Glomerular endothelial cell (primary cell): ENCODE measurements at places on chromosomes 5 and 9. TPM values are rescaled to one million over a fixed set of nuclear protein-coding genes. Genes with fewer than 3 reads are reported as not detected.

Gene IL17B
- not detected in 2 replicates for total RNA-seq

DNA sequence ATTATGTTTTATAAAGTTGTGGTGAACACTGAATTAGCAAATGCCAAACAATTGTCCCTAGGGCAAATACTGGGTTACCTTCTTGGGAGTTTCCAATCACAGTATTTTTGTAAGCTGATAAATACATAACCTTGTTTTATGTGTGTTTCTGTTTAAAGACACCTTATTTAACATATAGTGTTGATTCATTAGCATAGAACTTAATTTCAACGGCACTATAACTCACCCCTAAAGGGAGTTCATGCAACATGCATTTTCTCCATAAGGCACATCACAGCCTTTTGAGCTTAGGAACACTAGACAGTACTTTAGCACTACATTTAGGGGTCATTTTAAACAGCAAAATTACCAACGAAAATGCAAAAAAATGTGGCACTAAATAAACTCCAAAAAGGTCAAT is 74.2 kb upstream of the TYRP1 start:
- DNase-seq: no peak

- DNase-seq: no peak
Observed at GRCh38 chr5:132270335-132270665, 12.8 kb downstream of the PDLIM4 start.

Gene FREM1
- total RNA-seq: 0.06 TPM in 1 of 2 replicates, not detected in the other

GRCh38 chr5:4374866-4375265 is 765.3 kb upstream of the ADAMTS16 start:
- DNase-seq: no peak

Gene SCGB3A2
- total RNA-seq: not detected in 2 replicates

DNA sequence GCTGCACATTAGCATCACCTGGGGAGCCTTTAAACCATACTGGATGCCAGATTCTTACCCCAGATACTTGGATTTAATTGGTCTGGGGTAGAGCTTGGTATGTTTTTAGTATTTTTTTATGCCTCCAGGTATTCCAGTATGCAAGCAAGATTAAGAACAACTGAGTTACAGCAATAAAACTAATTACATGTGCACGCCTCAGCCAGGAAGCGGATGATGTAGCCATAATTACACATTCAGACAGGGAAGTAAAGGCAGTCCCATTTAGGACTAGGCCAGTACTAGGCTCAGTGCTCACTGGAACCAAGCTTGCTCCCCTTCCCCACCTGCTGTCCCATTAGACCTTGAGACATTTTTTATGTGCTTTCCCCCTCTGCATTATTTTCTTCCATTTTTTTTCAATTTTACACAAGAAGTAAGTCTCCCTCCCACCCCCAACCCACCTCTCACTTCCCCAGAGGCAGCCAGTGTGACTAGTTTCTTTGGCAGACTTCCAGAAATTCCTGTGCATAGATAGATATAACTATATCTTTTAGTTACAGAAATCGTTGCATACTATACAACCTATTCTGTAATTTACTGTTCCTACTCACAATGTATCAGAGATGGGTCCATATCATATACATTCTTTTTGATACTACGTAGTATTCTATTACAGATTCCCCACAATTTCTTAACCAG is 7.1 kb upstream of the GNAQ start:
- no peak for DNase-seq

DNA sequence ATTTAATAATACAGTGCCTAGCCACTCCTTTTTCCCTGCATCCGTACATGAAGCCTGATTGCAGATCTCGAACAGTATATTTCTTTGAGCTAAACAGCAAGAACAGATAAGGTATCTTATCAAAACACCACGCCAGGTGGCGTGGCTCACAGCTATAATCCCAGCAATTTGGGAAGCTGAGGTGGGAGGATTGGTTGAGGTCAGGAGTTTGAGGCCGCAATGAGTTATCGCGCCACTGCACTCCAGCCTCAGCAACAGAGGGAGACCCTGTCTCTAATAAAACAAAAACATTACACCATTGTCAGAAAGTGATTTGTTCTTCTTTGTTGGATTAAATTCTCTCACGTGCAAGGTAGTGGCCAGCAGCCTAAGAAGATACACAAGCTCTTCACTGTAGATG is 291.2 kb upstream of the DMRT1 start:
- no peak for DNase-seq

- DNase-seq: no peak
Observed at GRCh38 chr9:129311643-129312042, 133.6 kb upstream of the IER5L start.

Gene HCN1
- total RNA-seq: not detected in 2 replicates

- DNase-seq: no peak
Observed at GRCh38 chr9:72211047-72211446, 61.8 kb downstream of the GDA start.

Gene TAF11L5
- total RNA-seq: not detected in 2 replicates

- no peak for DNase-seq
Observed at GRCh38 chr5:134579284-134579771, 53.3 kb downstream of the SAR1B start.

DNA sequence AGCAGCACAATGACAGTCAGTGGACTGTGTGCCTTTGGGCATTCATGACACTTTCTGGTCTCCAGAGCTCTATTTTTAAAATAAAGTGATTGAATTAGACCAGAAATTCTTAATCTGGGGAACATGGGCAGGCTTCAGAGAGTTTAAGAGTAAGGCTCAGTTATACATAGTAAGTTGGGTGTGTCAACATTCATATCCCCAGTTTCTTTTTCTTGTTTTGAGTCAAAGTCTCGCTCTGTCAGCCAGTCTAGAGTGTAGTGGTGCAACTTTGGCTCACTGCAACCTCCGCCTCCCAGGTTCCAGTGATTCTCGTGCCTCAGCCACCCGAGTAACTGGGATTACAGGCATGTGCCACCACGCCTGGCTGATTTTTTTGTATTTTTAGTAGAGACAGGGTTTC is 13.7 kb upstream of the KIF4B start:
- no peak for DNase-seq

DNA sequence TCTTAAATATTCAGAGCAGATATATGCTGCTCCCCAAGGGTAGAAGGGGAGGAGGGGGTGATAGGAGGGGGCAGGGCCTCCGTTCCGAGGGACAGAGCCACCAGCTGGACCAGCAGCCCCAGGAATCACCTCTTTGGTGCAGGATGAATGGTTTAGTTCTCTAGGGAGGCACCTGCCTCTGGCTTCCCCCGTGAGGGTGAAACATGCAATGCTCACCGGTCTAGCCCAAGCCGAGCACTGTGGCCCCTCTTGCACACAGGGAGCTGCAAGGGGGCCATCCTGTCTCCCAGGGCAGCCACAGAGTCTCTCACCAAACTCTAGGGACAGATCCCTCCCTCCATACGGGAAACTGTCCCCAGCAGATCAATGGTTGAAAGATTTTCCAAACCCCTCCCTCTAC is 163.7 kb downstream of the DAB2IP start:
- no peak for DNase-seq

- no peak for DNase-seq
Observed at GRCh38 chr5:171664489-171664888, 121.1 kb upstream of the SMIM23 start.

- no peak for DNase-seq
Observed at GRCh38 chr9:120891884-120892747, 15.1 kb upstream of the PHF19 start.

DNA sequence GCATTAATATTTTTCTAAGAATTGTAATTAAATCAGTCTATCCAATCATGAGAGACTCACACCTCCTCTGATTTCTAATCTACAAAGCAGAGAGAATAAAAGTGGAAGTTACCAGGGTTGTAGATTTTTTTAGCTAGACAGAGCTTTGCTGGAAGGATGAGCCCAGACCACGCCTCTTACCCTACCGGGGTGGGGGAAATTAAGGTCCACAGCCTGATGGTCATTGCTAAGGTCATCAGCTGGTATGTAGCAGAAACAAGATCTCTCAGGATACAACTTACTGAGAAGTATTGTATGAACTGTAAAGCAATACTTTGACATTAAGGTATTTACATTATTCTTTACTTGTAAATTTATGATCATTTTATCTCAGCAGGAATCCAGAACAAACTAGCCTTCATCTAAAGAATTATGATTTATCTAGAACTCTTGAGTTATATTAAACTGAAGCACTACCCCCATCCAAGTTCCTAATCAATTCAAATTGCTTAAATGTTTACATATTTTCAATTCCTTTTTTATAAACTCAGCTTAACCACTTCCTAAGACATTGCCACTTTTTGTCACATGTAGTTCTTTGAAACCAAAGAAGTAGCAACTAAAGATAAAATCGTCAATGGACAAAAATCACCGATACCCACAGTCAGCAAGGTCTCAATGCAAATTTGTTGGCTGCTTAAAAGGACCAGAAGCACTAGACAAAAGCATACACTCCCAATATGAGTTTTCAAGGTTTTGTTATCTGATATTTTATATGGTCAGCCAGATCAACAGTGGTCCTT is 225.8 kb upstream of the DAPK1 start:
- no peak for DNase-seq

Gene ACO1
- total RNA-seq: 50.6 and 54.1 TPM in 2 replicates

GRCh38 chr9:137919649-137920141 is 42.1 kb downstream of the CACNA1B start:
- no peak for DNase-seq

DNA sequence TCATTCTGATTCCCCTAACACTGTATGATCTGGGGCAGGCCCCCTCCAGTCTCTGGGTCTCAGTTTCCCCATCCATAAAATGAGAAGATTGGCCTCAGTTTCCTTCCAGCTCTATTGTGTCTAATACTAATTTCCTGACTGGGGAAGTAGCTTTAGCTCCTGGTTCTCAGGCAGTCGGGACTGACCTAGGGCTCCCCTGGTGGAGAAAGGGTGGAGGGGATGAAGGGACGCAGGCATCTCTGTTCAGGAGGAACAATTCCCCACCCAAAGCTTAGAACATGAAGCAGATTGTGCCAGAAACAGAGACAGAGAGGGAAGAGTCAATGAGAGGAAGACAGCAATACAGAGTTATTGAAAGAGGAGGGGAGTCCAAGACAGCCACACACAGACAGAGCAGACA is 14.2 kb upstream of the PTGS1 start:
- DNase-seq: no peak

DNA sequence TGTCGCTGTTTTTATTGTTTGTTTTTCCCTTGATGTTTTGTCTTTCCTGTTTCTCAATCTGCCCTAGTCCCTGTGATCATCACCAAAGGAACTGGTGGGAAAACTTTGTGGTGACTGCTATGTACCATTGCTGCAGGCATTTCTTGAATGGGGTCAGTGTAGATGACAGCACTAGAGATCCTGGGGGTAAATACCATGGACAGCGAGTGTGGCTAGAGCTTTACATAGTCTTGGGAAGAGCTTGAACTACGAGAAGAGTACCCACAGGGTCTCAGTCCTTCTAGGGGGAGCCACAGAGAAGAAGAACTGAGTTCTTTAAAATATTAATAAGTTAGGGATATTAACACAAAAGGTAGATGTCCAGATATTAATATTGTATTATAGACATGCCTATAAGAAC is 138.8 kb downstream of the PAM start:
- no peak for DNase-seq

Gene SLC6A19
- not detected in 2 replicates for total RNA-seq

DNA sequence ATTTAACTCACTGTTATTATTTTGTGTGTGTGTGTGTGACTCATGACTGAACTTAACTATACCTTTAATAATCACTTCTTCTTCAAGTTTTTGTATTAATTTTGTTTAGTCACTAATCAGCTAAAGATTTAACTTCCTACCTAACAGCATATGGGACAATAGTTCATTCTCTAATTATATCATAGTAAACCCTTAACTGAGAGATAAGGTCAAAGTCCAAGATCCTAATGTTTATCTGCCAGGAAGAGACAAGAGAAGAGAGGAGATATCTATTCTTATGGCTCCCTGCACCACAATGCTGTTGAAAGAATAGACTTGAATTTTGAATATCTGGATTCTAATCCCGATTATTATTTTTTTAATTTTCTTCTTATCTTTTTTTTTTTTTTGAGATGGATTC is 28.1 kb downstream of the FREM1 start:
- DNase-seq: no peak

GRCh38 chr5:139746691-139747582 is 48.7 kb upstream of the PSD2 start:
- no peak for DNase-seq

Gene PPP3R2
- not detected in 2 replicates for total RNA-seq

Gene GGTA1
- total RNA-seq: 4.5 and 7.4 TPM in 2 replicates

- no peak for DNase-seq
Observed at GRCh38 chr5:175765858-175766257, 105.5 kb upstream of the CPLX2 start.

DNA sequence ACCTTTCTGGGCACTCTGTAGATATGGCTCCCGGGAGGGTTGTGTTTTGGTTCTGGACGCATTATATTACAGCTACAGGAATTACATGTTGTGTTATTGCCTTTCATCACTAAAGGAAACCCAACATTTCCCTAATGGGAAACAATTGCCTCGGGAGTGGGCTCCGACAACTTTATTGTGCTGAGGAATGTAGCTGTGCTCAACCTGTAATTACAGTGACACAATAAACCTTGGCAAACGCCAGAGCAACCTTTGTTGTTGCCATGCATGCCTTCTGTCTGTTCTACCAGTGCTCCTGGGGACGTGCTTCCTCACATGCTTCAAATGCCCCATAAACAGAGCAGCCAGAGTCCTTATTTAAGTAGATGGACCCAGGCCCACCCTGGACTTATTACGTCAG is 182.4 kb downstream of the DIRAS2 start:
- no peak for DNase-seq

GRCh38 chr9:22913518-22913917 is 466.9 kb downstream of the DMRTA1 start:
- DNase-seq: no peak

- DNase-seq: no peak
Observed at GRCh38 chr5:73603998-73604397, 22.0 kb upstream of the ARHGEF28 start.

- no peak for DNase-seq
Observed at GRCh38 chr5:173745123-173745522, 128.7 kb upstream of the BOD1 start.

GRCh38 chr9:121216271-121216805 is 14.7 kb upstream of the RAB14 start:
- DNase-seq: no peak

- no peak for DNase-seq
Observed at GRCh38 chr5:80885396-80886000, 74.7 kb upstream of the RASGRF2 start.

- no peak for DNase-seq
Observed at GRCh38 chr9:135035781-135036760, 51.4 kb upstream of the OLFM1 start.

DNA sequence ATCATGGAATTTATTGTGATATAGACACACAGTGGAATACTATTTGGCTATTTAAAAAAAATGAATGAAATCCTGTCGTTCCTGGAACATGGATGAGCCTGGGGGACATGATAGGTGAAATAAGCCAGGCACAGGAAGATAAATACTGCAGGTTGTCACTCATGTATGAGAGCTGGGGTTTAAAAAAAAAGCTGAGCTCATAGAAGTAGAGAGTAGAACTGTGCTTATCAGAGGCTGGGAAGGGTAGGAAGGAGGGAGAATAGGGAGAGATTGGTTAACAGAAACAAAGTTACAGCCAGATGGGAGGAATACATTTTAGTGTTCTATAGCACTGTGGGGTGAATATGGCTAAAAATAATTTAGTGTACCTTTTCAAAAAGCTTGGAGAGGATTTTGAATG is 200.6 kb upstream of the NR4A3 start:
- DNase-seq: no peak
